CD4-positive, alpha-beta T cell (primary cell): ENCODE measurements at places on chromosomes 1 and 21. TPM values are rescaled to one million over a fixed set of nuclear protein-coding genes. Genes with fewer than 3 reads are reported as not detected.

The SEMA4A gene
- total RNA-seq, result 10.1 TPM

The COP1 gene
- total RNA-seq, result 42.2 TPM

DNA sequence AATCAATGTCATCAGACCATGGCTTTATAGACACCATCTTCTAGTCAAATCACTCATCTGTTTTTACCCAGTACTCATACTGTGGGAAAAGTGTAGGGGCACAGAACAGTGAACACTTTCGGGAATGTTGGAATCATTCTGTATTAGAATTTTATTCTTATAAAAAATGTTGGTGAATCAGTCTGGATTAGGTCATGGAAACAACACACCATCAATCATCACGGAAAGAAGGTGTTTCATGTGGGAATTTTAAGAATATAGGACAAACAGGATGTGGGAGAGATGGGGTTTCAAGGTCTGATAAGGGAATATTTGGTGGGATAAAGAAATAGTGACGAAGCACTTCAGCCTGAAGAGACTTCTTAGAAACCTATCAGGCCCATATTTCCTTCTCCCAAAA lies 17.3 kb downstream of the GBP1 start:
- no peak for DNase-seq

DNA sequence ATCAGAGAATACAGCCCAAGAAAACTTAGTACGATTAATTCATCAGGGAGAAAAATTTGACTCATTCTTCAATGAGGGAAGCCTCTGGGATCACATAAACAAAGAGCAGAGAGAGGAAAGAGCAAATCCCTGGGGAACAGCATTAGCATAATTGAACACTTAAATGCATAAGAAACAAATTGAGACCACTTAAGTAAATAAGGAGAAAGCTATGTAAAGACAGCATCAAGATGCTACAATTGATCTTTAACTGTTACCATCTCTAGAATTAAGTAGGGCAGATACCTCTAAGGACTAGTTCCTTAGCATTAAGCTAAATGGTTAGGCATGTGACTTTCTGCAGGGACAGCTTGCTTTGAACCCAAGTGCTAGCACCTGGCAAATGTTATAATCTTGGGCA lies 265.1 kb upstream of the NEGR1 start:
- DNase-seq, result no peak

DNA sequence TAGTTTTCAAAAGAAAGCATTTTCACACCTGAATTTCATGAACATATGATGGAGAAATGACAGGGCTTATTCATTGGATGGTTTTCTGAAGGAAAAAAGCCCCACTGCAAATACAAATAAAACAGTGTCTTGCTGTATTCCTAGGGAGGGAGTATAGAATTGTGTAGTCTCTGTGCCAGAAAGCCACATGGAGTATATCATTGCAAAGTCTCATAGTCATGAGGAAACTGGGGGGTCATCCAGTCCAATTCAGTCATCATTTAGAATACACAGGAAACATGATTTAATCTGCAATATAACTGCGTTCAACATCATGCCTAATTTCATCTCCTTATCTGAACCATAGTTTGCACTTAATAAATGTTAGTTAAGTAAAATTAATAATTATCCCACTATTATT lies 222.3 kb downstream of the NTNG1 start:
- no peak for DNase-seq
